ENCODE measurements at places on chromosomes 4 and X.

DNA sequence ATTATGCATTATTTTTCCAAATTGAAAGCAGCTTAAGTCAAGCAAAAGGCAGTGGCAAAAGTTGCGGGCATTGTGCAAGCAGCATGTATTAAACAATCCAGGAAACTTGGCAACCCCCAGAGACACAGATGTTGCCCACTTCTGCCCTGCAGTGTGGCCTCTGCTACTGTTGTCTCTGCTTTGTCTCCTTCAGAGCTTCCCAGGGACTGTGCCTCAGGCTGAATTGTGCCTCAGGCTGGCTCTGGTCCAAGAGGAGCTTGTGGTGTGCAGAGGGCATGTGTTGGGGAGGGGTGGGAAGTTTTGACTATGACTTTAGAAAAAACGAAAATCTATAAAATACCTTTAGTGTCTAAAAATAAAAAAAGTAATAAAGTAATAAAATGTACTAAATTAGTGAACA is 201.4 kb downstream of the CCSER1 start:
- no peak for DNase-seq

GRCh38 chr4:190020790-190021717 is 6.0 kb downstream of the FRG2 start:
- peak; percentile 19 for DNase-seq

GRCh38 chr4:67701517-67701850 is 529 bp upstream of the UBA6 start:
- DNase-seq = no peak

- no peak for DNase-seq
Observed at GRCh38 chr4:37073226-37073840, 171.2 kb upstream of the NWD2 start.

- no peak for DNase-seq
Observed at GRCh38 chr4:94455081-94455480, 3.3 kb downstream of the PDLIM5 start.

DNA sequence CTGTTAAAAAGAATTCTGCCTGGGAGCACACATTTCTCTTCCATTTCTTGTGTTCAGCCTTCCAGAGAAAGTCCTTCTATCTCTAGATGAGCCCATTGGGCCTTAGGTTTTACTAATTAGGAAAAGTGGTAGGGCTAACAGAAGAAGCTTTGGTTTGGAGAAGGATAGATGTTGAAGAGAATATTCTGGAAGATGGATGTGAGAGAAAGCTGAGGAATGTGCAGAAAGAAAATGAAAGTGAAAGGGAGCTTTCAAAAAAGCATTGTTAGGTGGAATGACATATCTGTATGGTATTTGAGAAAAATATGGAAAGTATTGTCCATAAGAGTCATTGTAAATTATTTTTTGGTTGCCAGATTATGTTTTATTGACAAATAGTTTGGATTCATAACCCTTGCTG is 474.8 kb upstream of the SLIT2 start:
- DNase-seq = no peak

GRCh38 chr4:147539959-147540358 is 59.1 kb downstream of the EDNRA start:
- no peak for DNase-seq

DNA sequence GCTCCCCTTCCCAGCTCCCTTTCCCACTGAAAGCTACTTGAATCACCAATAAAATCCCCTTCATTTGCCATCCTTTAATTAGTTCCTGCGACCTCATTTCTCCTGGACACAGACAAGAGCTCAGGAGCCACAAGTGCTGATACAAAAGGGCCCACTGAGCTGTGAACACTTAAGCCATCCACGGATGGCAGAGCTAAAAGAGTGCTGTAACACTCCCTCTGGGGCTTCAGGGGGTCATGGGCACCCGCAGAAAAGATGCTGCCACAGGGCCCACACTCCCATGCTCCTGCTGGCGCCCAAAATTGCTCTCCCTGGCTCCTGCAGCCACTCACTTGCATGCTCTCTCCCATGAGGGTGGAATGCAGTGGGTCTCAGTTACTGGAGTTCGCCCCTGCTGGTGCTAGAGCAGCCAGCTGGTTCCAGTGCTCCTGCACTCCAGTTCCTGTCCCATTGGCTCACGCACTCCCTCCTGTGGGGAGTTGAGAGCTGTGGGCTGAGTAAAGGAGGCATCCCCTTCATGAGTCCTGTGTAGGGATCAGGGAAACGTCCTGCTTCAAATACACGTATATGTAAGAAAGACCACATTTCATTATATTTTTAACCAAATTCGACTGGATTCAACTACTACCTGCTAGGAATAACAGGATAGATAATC is 1291.0 kb downstream of the ARAP2 start:
- DNase-seq = no peak

GRCh38 chr4:86497131-86497530 is 97.0 kb upstream of the PTPN13 start:
- no peak for DNase-seq

- DNase-seq = no peak
Observed at GRCh38 chrX:38233891-38234667, 13.4 kb upstream of the SRPX start.

DNA sequence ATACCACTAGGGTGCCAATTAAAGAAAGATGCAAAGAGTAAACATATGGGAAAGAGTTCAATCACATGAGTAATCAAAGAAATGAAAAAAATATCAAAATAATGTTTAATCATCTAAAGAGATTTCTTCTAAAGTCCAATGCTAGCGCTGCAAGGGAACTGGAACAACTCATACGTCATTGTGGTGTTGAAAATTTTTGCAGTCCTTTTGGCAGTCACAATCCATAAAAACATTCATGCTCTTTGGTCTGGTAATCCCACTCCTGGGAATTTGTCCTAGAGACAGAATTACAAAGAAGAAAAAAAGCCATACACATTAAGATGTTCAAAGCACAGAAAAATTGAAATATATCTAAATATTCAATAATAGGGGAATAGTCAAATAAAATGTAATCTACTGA is 4.6 kb downstream of the P2RY4 start:
- no peak for DNase-seq

DNA sequence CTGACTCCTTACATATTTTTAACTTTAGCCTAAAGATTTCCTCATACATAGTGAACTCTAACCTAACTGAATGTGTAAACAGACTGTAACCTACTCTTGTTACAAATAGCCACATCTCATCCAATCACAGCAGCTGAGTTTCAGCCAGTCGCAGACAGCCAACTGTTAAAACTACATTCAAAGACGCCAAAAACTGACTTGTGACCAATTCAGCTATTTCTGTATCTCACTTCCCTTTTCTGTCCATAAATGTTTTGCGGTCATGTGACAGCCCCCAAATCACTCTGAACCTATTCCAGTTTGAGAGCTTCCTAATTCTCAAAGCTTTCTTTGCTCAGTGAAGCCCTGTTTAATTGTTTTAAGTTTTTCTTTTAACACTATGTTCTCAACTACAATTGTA is 2731.9 kb downstream of the ARAP2 start:
- DNase-seq = no peak

DNA sequence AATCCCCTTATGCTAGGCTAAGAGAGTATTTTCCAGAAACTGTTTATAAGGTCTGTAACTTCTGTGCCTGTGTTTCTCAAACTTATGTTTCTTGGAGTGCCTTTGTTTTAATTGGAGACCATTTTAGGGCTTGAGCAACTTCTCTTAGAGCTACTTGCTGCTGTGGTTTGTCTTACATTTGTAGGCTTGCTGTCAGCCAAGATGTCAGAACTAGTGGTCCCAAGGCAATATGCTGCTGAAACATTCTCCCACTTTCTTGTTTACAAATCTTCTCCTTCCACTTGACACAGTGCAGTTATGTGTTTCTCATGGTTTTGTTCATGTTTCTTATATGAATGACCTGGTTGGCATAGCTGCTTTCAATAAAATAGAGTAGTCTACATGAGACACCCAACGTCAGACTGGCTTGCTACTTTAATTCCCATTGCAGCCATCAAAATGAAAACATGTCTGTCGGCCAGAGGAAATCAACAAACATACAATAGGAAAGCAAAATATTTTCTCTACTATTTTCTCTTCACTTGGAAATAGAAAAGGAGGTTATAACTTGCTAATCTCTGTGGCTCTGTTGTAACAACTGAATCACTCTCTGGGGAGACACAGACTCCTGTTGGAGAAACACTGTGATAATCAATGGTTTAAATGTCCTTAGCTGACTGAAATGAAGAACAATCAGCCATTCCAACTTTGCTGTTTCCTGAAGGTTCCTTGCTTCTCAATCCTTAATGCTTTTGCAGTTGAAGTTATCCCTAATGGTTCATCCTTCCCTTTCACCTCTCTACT is 426.4 kb downstream of the PDGFC start:
- DNase-seq = no peak

- no peak for DNase-seq
Observed at GRCh38 chr4:173051716-173052115, 116.9 kb upstream of the GALNT7 start.

DNA sequence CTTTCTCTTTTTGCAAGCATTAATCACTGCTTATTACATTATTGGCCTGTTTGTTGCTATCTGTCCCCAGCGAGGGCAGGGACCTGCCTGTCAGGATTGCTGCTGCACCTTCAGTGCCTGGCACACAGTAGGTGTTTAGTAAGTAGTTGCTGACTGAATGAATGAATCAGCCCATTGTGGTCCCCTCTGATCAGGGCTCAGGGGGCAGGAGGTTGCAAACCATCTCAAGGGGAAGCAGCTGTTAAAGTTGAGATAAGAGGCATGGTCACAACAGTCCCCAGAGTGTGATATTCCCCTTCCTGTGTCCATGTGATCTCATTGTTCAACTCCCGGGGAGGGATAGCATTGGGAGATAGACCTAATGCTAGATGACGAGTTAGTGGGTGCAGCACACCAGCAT is 85.4 kb downstream of the WFS1 start:
- DNase-seq = no peak

DNA sequence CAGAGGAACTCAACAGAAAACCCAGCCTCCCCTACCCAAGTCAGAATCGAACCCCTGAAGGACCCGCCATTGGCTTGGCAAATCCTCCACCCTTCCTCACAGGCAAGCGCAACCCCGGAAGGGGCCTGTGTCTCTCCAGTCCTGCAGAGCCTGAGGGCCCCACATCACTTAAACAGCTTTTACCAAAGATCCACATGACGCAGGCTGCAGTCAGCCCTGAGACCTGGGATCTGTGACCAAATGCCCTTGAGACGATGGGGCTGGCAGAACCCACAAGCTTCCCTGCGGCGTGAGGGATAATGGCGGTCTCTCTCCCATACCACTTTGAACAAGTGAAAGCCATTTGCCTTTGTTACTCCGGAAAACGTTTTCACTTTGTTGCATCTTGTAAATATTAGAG is 54.9 kb downstream of the ACOX3 start:
- DNase-seq = no peak

- DNase-seq = no peak
Observed at GRCh38 chr4:186900984-186901383, 177.3 kb upstream of the FAT1 start.

- no peak for DNase-seq
Observed at GRCh38 chr4:135201081-135201480, 999.5 kb upstream of the PABPC4L start.

DNA sequence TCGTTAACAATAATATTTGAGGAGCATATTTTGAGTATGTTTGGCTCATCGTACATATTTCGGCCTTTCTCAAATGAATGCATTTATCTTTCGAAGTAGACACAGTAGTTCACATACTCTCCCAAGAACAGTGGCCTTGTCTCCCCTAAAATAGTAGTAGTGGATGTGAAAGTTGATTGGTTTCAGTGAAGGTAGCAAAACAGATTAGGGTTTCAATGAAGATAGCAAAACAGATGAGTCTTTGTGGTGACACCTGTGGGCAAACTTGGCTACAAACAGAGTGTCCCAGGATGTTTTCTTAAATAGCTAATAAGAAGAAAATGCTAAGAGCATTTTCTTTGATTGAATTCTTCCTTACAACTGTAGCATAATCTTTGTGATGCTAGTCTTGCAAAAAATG is 67.0 kb downstream of the USP9X start:
- no peak for DNase-seq

- no peak for DNase-seq
Observed at GRCh38 chr4:25795566-25796454, 67.0 kb downstream of the SEL1L3 start.

GRCh38 chr4:156252358-156252921 is 298.8 kb upstream of the CTSO start:
- DNase-seq = no peak

DNA sequence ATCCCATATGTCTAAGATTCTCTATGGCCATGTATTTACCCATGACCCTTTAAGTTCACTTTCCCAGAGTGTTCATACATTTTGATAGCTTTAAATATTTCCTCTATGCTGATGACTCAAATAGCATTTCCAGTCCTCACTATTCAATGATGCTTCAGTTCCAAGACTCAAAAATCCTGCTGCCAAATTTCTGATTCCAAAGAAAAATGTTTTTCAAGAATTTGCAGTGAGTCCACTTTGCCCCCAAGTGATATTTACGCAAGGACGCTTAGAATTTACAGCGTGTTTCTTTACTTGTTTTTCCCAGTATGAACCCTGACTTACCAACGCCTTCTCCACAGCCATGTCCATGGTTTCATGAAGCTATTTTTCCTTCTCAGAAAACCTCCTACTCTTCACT is 127.9 kb upstream of the PCDH18 start:
- DNase-seq = no peak

GRCh38 chr4:36064117-36064516 is 180.2 kb downstream of the ARAP2 start:
- DNase-seq = no peak

GRCh38 chr4:28177641-28178040 is 1317.0 kb downstream of the STIM2 start:
- DNase-seq = no peak

GRCh38 chr4:92406488-92406887 is 102.7 kb downstream of the GRID2 start:
- DNase-seq = no peak

DNA sequence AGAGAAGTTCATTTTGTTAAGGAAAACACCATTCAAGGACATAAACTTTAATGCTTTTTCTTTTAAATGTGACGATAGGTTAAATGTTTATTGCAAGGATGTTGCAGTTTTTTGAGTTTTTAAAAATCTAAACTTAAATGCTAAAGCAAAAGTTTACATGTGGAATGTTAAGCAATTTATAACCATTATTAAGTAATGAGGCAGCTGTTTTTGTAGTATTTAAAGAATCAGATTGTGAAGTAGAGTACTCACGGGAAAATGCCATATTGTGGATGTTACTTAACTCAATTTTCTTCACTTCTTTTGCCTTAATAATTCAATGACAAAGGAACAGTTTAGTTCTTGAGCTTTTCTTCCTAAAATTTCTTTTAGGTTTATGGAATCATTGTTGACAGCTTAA is 43.5 kb downstream of the UBE2K start:
- no peak for DNase-seq

GRCh38 chr4:176841711-176842112 is 49.0 kb upstream of the VEGFC start:
- DNase-seq = no peak

GRCh38 chr4:73676861-73677323 is 56.7 kb upstream of the RASSF6 start:
- no peak for DNase-seq

- peak; percentile 57 for DNase-seq
Observed at GRCh38 chrX:107678957-107679740, 50.8 kb downstream of the PRPS1 start.

DNA sequence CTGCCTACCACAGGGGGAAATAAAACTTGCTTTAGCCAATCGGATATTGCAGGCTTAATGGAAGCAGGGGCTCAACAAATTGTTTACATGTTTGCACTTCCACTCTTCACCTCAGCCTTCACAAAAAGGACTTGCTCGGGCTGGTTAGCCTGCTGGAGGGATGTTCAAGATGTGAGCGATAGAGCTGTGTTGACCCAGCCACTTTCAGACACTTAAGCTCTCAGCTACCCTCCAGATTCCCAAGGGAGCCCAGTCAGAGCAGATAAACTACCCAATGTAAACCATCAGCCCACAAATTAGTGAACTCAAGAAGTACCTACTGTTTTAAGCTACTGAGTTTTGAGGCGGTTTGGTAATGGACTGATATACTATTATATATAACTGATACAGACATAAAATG is 508.4 kb upstream of the FTHL17 start:
- no peak for DNase-seq
